ENCODE measurements at places on chromosomes 11 and 22. TPM values are rescaled to one million over a fixed set of nuclear protein-coding genes. Genes with fewer than 3 reads are reported as not detected.

Gene LINC01488
- not detected for total RNA-seq

Gene OR6A2
- total RNA-seq, result 0.17 TPM

Gene DKK3
- 0.33 TPM for total RNA-seq

DNA sequence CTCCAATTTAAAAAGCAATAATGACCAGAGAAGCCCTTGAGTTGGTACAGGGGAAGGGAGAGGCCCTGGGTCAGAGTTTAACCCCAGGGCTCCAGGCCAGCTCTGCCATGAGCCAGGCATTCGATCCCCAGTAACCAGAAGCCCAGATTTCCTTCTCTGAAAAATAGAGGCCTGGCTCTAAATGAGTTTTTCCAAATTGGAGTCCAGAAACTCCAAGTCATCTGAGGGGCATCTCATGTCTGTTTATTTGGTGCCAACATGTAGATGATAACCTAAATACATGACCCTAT, 381.9 kb downstream of the CTTN start:
- no peak overlapping the region for H3K4me3 ChIP-seq
- H3K27ac ChIP-seq, result no peak overlapping the region
- no peaks in the 10 kb centered on the region for H3K27me3 ChIP-seq
- no peak for DNase-seq
- no peaks in the 10 kb centered on the region for H3K4me1 ChIP-seq
- no peaks in the 10 kb centered on the region for H3K36me3 ChIP-seq

DNA sequence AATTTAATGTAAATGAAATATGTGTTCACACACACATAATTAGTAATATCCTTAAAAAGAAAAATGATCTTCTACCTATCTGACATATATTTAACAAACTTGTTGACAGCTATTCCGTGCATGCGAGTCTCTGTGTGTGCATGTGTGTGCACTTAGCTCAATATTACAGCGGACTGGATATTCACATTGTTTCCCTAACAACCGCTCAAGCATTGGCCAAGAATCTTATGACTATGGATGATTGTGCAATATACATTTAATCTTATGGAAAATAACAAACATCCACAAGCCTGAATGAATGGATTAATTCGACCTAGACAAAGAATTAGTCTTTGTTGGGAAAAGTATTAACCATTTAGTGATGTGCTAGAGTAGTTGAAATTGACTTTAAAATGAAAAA, 1078.6 kb downstream of the LRRC4C start:
- no peaks in the 10 kb centered on the region for H3K27me3 ChIP-seq
- H3K36me3 ChIP-seq, result no peaks in the 10 kb centered on the region
- DNase-seq, result no peak
- H3K4me3 ChIP-seq, result no peak overlapping the region
- H3K27ac ChIP-seq, result no peak overlapping the region
- H3K4me1 ChIP-seq, result no peaks in the 10 kb centered on the region

- DNase-seq, result peak; percentile 51
- H3K4me1 ChIP-seq, result no peaks in the 10 kb centered on the region
- peak within 1 kb of the TSS; percentile 68 for H3K4me3 ChIP-seq
- no peak within 1 kb of the TSS for H3K27ac ChIP-seq
- H3K27me3 ChIP-seq, result peaks cover 47% of the 10 kb centered on the region
These were observed at the start of gene DAGLA for GRCh38 chr11:61679893-61680621. DAGLA (plus strand) TSS chr11:61680391; CDS start chr11:61720156, 39,765 bp downstream.

- H3K27me3 ChIP-seq, result no peaks in the 10 kb centered on the region
- H3K36me3 ChIP-seq, result peaks cover 47% of the 10 kb centered on the region
- DNase-seq, result peak; percentile 58
- H3K4me3 ChIP-seq, result peak overlapping the region; percentile 81
These were observed 501 bp downstream of the CD151 start for GRCh38 chr11:833114-833791.

- no peak for DNase-seq
- H3K4me3 ChIP-seq, result no peak overlapping the region
- H3K27ac ChIP-seq, result no peak overlapping the region
- no peaks in the 10 kb centered on the region for H3K4me1 ChIP-seq
- H3K36me3 ChIP-seq, result no peaks in the 10 kb centered on the region
These were observed 23.8 kb downstream of the GGTLC2 start for GRCh38 chr22:22667966-22668880.

DNA sequence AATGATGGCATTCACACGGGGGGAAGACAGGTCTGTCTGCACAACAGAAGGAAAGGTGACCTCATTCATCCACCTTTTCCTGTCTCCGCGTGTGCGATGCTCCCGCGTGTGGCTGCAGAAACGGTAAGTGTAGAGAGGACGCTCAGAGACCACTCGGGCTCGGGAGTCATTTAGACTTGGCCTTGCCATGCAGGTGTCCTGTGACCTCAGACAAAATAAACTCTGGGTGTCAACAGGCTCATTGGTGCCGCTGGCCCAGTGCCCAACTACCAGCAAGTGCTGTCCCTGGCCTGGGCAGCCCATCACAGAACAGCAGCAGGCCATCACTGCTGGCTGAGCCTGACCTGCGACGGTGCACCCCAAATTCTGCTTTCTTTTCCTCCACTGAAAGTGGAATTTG, 48.1 kb upstream of the ARFGAP3 start:
- H3K27me3 ChIP-seq, result no peaks in the 10 kb centered on the region
- peaks cover 39% of the 10 kb centered on the region for H3K4me1 ChIP-seq
- no peaks in the 10 kb centered on the region for H3K36me3 ChIP-seq
- no peak overlapping the region for H3K4me3 ChIP-seq
- no peak for DNase-seq
- H3K27ac ChIP-seq, result peak overlapping the region; percentile 55

- no peaks in the 10 kb centered on the region for H3K4me1 ChIP-seq
- no peak overlapping the region for H3K27ac ChIP-seq
- H3K36me3 ChIP-seq, result no peaks in the 10 kb centered on the region
- DNase-seq, result no peak
These were observed 140.3 kb downstream of the CADM1 start for GRCh38 chr11:115363921-115364320.

DNA sequence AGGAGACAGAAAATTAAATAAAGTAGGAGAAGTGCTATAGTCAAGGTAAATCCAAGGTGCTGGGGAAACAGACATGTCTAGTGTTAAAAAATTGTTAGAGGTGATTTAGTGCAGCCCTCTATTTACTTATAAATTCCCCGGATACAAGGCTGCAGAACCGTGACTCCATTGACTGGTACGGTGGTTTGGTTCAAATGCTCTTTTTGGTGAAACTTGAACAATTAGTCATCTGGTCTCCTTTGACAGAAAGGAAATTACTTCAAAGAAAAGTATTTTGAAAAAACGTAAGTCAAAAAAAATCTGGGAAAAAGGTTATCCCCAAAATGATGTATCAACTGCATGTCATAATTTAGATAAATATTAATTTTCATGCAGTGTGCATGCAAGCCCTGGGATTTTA, 399.2 kb downstream of the CNTN5 start:
- DNase-seq, result no peak
- H3K4me3 ChIP-seq, result no peak overlapping the region
- H3K4me1 ChIP-seq, result no peaks in the 10 kb centered on the region
- peaks cover 74% of the 10 kb centered on the region for H3K27me3 ChIP-seq
